ENCODE measurements at places on chromosomes 13 and 19.

DNA sequence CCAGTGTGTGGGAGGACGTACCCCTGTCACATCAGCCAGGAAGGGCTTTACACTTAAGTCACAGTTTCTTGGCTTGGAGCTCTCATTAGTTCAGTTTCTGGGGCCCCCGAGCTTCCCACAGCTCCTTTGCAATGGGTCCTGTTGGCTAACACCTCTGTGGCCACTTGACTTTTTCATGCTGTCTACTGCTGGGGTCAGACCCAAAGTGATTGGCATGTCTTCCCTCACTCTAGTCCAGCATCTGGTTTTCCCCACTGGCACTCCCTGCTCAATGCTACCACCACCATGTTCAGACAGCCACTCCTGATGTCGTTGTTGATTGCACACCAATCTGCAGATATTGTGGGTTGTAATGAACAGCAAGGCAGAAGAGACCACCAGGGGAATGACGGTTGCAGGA lies 379.0 kb downstream of the FOXO1 start:
- DNase-seq = no peak

DNA sequence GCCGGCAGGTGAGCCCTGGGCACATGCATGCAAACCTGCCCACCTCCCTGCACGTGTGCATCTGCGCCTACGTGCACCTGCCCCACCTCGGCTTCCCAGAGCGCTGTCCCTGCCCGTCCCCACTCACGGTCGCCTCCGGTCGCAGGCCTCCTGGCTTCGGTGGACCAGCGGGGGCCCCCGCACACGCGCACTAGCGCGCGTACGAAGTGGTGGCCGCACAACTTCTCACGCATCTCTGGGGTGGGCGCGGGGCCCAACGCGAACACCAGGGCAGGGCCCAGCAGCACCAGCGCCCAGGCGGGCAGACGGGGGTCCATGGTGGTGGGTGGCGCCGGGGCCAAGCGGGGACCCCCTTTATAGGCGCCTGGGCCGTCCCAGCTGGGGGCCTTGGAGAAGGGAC lies at the start of gene INSL3:
TSS of gene INSL3 (minus strand) at position 330 of the 400 bp plus-strand sequence. CDS start at position 317, 13 bp downstream.
- DNase-seq = no peak

DNA sequence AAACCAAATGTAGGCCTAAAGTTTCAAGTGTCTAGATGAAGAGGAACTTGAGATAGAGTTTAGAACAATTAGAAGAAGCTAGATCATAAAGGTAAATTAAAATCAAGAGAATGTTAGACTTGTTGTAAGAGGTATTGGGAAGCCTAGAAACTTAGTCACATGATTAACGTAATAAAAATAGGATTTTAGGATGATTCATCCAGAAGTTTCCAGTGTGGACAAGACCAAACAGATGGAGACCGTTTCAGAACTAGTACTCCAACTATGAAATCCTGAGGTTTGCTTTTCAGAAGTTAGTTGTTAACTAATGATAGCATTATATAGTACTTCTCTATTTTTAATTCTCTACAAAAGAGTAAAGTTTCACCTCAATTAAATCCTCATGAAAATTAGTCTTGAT lies 104.9 kb downstream of the MZT1 start:
- no peak for DNase-seq

GRCh38 chr19:58355908-58356765 lies 2.8 kb upstream of the A1BG start:
- no peak for DNase-seq

DNA sequence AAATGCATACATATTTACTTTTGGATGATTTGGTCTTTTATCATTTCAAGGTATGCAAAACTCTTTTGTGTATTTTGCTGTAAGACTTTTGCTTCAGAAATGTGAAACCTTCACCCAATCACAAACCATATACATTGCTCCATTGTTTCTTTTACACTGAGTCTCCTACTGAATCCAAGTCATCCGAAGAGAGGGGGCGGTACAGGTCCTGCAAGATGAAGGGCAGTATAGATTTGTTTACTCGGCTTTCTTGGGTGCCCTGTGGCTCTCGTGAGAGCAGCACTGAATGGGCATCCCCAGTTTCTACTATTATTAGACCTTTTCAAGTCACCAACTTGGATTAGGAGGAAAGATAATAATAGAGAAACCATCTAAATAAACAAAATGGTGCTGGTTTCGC lies 280.6 kb downstream of the DCLK1 start:
- no peak for DNase-seq

GRCh38 chr13:98260357-98261164 lies 83.5 kb upstream of the RNF113B start:
- DNase-seq = no peak

GRCh38 chr13:97202761-97203160 lies 19.4 kb upstream of the MBNL2 start:
- no peak for DNase-seq

DNA sequence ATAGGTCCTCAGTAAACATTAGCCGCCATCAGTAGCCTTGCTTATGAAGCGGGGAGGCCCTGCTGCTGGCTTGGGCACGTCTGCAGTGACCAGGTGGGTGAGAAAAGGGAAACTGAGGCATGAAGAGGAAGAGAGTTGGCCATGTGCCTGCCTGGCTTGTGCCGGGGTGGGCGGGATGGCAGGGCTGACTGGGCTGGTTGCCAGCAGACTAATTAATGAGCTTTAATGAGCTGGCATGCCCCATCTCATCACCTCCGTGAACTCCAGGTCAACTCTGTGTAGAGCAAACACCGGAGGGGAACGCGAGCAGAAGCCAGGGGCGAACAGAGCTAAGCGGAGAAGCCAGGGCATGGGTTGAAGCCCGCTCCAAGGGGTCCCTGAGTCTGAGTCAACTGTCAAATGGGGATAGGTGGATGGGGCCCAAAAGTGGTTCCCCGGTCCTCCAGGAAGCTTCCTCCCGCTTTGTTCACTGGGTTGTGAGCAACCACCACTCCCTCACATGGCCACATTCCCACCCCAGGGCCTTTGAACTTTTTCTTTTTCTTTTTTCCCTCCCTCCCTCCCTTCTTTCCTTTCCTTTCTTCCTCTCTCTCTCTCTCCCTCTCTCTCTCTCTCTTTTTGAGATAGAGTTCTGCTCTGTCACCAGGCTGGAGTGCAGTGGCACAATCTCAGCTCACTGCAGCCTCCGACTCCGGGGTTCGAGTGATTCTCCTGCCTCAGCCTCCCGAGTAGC lies 8.7 kb downstream of the NR2F6 start:
- DNase-seq = no peak

DNA sequence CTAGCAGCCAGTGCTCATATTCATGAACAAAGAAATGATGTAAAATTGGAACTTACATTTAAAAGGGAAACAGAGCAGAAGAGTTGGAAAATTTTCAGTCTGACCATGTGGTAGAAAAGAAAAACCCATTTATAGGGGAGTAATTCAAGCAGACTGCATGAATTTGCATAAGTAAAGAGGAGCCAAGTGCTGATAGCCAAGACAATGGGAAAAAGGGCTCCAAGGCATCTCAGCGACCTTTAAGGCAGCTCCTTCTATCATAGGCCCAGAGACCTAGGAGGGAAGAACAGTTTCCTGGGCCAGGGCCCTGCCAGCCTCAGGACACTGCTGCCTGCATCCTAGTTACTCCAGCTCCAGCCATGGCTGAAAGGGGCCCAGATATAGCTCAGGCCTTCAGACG lies 7.5 kb downstream of the DNAJC3 start:
- no peak for DNase-seq

DNA sequence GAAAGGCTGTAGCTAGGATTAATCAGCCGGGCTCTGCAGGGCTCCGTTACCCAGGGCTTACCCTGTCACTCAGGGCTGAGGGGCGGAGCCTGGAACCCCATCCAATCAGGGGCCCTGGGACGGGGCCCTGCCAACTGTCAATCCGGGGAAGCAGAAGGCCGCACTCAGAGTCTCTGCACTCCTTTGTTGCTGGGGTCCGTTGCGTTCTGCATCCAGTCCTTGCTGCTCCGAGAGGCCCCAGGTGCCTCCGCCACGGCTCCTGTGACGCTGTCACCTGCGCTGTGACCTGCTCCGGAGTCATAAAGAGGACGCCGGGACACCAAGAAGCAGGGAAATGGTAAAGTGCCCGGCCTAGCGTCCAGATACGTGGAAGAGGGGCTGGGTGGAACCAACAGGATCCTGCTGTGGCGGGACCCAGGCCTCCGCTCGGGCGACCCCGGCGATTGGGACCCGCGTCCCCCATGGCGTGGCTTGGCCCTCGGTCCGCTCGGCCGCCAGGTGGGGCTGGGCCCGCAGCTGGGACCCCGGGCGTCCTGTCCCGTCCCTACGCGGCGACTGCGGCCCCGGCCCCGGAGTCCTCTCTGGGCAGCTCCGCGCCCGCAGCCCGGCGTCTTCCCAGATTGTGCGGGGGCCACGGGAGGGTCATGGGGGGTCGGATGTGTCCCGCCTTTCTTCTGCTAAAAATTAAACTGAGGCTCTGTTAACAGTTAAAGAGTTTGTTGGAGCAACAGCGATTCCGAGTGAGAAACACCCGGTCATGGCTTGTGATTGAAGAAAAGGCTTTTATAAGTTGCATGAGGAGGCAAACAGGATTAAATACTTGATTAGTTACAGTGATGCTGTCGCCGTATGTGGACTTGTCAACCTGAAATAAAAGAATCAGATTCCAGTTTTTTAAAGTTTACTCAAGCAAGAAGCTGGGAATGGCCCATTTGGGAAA lies at the start of gene ZNF491:
TSS of gene ZNF491 (plus strand) at position 133 of the 940 bp plus-strand sequence. CDS start 7,431 bp downstream, outside the sequence.
- peak; percentile 85 for DNase-seq

DNA sequence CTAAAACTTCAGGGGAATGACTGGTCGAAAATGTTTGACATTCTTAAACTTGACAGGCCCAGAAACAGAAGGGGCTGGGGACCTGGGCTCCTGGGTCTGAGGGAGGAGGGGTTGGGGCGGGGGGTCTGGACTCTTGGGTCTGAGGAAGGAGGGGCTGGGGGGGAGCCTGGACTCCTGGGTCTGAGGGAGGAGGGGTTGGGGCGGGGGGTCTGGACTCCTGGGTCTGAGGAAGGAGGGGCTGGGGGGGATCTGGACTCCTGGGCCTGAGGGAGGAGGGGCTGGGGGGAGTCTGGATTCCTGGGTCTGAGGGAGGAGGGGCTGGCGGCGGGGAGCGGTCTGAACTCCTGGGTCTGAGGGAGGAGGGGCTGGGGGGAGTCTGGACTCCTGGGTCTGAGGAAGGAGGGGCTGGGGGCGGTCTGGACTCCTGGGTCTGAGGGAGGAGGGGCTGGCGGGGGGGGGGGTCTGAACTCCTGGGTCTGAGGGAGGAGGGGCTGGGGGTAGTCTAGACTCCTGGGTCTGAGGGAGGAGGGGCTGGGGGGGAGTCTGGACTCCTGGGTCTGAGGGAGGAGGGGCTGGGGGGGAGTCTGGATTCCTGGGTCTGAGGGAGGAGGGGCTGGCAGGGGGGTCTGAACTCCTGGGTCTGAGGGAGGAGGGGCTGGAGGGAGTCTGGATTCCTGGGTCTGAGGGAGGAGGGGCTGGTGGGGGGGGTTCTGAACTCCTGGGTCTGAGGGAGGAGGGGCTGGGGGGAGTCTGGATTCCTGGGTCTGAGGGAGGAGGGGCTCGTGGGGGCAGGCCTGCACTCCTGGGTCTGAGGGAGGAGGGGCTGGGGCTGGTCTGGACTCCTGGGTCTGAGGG lies 5.5 kb upstream of the KLK6 start:
- DNase-seq = no peak

GRCh38 chr13:110374431-110375370 lies 67.6 kb downstream of the COL4A2 start:
- no peak for DNase-seq

- no peak for DNase-seq
Observed at GRCh38 chr13:26185720-26186117, 36.4 kb downstream of the RNF6 start.

- no peak for DNase-seq
Observed at GRCh38 chr13:49455007-49455398, 10.9 kb downstream of the SETDB2 start.

GRCh38 chr19:3573162-3573857 lies 566 bp downstream of the HMG20B start:
- no peak for DNase-seq

DNA sequence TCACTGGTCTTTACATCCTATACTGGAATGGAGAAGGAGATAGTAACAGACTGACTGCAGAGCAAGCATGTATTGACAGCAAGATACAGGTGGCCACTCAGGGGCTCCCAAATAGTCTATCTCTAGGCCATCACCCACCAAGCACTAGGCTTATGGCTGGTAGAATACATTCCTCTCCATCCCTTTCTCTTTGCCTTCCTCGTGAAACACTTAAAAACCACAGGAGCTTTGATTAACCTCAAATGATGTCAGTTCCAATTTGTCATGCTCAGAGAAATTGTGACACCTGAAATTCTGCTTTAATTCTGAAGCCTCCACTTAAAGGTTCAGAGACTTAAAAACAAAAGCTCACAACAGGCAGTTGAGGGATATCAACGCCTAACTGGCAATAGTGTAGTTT lies 17.2 kb downstream of the ENOX1 start:
- DNase-seq = no peak

DNA sequence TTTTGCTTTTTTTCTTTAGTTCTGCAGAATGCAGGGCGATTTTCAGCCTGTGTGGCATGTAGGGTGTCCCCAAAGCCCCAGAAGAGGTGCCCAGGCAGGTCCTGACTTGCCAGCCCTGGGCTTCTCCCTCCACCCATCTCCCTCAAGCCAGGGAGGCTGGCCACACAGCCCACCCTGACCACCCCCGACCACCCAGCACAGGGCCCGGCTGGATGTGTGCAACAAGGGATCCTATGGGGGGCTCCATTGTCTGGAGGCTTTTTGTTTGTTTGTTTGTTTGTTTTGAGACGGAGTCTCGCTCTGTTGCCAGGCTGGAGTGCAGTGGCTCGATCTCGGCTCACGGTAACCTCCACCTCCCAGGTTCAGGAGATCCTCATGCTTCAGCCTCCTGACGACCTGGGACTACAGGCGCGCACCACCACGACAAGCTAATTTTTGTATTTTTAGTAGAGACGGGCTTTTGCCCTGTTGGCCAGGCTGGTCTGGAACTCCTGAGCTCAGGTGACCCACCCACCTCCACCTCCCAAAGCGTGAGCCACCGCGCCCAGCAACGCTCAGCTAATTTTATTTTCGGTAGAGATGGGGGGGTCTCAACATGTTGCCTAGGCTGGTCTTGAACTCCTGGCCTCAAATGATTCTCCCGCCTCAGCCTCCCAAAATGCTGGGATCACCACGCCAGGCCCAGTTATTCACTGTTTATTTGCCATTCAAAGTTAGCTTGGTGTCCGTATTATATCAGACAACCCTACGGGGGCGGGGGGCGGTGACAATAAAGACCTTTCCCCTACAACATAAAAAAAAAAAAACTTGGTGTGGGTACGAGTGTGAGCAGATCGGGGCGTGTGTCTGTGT lies 7.8 kb upstream of the MKNK2 start:
- no peak for DNase-seq

GRCh38 chr13:47121092-47121763 lies 224.4 kb upstream of the HTR2A start:
- DNase-seq = no peak

GRCh38 chr13:29384466-29384865 lies 211.0 kb downstream of the SLC7A1 start:
- no peak for DNase-seq

Measured in stimulated activated CD4-positive, alpha-beta T cell treated with anti-CD3 and anti-CD28 coated beads, Interleukin-15, amount 100 ng/mL, for 48 hours (primary cell).